ENCODE measurements at places on chromosomes 13 and 19.

DNA sequence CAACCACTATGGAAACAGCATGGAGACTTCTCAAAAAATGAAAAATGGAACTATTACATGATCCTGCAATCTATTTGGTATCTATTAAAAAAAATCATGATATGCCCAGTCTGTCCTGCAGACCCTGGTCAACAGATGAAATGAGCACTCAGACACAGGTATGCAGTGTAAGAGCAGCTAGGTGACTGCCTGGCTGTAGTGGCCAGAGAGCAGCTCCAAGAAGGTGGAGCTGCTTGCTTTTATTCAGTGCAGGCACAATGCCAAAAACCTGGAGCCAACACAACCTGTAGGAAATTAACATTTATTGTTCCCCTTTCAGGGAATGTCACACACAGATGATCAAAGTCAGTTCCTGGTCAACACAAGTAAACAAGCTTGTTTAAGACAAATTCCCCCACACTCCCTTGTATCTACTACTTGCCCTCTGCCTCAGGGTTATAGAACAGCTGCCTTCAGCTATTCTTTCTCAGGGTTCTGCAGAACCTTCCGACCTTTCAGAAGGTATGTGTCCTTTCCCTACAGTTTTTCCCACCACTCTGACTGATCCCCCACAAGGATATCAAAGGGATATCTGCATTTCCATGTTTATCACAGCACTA lies 933.7 kb upstream of the SLITRK5 start:
- DNase-seq, result no peak

- DNase-seq, result no peak
These were observed 162.5 kb upstream of the SLITRK1 start for GRCh38 chr13:84044805-84045204.

DNA sequence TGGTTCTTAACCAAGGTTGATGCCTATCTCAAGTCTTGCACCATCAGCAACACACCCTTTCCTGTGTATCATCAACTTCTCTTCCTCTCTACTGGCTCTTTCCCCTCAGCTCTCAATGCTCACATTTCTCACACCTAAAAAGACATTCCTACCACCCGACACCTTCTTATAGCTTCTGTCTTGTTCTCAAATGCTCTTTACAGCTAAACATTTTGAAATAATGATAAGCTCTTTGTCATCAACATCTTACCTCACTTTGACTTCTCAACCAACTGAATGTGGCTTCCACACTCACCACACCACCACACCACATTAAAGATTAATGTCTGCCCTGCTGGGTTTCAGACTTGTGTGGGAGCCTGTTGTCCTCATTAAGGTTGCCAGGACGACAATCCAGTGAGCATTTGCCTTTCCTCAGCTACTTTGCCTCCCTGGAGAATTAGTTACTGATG lies 67.8 kb downstream of the RXFP2 start:
- no peak for DNase-seq

DNA sequence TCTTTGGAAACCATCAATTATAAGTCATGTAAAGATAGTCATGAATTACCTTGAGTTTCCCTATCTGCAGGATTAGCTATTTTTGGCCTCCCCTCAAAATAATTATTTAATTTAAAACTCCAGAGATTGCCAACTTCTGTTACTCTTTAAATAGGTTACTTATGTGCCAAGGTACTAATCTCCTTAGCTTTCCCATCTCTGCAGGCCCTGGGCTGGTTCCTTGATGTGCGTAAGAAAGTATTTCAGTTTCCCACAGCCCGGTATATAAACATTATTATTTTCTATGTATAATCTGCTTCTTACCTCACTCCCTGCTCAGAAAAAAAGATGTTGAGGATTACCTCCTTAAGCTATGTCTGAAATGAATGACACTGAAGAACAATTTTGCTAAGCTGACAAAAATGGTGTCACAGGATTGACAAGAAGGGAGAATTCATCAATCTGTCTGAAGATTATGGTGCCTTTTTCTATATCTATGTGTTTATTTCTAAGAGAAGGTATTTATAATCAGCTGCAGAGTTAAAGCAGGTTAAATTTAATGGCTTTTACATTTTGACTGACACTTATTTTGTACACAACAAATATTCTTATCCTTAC lies 1697.2 kb upstream of the PCDH20 start:
- DNase-seq, result no peak

- DNase-seq, result no peak
These were observed 7.9 kb upstream of the DPY19L3 start for GRCh38 chr19:32397671-32398101.

GRCh38 chr19:17370026-17370587 lies 7.0 kb downstream of the PLVAP start:
- no peak for DNase-seq

DNA sequence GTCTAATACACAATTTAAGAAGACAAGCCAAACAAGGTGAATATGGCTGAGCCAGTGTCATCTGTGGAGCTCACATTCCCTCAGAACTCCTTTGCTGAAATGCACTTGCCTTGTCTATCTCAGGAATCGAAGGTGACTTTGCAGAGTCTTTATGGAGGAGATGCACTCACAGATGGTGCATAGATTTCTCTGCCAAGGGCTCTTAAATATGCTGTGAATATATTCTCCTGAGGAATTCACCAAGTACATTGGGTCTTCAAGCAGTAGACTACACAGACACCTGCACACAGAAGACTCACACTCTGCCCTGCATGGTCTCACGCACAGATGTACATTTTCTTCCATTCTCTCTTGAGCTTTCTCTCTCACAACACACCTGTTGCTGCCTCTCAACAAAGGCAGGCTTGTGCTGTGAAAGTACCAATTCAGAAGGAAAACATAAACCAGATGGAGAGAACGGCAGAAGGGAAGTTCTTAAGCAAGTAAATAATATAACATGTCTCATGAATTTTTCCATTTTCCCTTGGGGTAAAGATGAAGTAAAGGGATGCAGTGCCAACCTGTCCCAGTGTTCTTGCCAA lies 174.7 kb downstream of the DLEU7 start:
- no peak for DNase-seq

DNA sequence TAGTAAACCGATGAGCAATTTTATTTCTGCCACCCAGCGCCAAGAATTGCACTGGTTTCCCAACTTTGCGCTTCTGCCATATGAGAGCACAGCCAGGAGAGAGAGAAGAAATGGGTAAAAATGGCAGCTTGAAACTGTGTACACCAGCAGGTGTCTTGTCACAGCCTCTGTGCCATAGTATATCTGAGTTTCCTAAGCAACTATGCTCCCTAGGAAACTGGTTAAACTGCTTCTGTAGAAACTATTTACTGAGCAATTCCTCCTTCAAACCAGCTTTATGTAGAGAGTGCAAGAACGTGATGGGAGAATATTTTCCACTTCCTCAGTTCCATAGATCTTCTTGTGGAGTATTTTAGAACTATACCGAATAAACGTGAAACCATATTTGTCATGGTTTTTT lies 1361.3 kb downstream of the PCDH9 start:
- DNase-seq, result no peak
